ENCODE measurements at places on chromosomes 1 and 21.

DNA sequence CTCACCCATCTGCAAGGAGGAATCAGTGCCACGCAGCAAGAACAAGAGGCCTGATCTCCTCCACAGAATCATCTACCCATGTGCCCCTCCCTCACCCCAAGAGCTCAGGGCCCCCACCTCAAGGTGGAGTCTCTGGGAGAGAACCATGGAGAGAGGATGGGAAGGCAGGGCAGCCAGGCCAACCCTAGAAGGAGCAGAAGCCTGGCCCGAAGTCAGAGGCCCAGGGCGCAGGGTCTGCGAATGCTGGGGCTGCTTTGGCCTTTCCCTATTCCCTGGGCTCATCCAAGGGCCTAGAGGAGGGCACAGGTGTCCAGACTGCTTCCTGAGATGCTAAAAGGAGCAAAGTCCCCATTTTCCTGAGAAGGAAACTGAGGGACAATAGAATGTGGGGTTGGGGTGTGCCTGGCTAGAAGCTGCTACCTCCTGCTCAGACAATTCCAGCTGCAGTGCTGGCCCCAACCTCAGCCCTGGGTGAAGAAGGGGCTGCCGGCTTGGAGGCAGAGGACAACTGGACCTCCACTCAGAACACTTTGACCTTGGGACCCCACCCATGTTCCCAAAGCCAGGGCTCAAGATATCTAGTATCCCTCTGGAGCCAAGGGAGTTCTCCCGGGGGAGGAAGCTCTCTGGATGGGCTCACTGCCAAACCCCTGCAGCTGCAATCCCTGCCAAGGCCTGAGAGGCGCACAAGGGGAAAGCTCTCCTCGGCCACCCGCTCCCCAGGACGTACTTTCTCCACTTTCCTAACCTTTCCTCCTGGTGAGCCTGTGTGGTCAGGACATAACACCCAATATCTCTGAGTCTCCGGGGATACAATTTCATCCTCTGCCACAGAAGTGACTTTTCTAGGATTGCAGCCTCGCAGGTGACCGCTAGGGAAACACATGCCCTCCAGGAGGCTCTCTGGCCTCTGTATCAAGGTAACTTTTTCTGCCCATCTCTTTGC is 16.6 kb upstream of the LEMD1 start:
- peaks cover 5% of the 10 kb centered on the region for H3K27me3 ChIP-seq
- DNase-seq = no peak
- H3K4me3 ChIP-seq = no peak overlapping the region
- no peak overlapping the region for H3K27ac ChIP-seq

DNA sequence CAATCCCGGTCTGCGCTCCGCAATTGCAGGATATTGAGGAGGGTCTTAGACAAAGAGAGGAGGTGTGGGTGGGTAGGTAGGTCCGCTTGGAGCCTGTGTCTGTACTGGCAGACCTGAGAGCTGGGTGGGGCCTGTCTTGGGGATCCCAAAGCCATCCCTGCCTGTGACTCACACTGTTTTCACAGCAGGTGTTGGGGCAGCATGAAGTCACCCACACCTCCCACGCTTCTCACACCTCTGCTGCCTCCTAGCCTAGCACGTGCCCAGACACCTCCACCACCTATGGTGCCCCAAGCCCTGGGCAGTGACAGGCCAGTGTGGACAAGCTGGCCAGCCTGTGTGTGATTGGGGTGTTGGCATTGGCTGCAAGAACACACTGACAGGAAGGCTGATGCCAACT is 65.7 kb upstream of the ECE1 start:
- DNase-seq = peak; percentile 54
- no peaks in the 10 kb centered on the region for H3K36me3 ChIP-seq
- H3K4me3 ChIP-seq = no peak overlapping the region
- no peaks in the 10 kb centered on the region for H3K27me3 ChIP-seq
- H3K4me1 ChIP-seq = peaks cover 15% of the 10 kb centered on the region

DNA sequence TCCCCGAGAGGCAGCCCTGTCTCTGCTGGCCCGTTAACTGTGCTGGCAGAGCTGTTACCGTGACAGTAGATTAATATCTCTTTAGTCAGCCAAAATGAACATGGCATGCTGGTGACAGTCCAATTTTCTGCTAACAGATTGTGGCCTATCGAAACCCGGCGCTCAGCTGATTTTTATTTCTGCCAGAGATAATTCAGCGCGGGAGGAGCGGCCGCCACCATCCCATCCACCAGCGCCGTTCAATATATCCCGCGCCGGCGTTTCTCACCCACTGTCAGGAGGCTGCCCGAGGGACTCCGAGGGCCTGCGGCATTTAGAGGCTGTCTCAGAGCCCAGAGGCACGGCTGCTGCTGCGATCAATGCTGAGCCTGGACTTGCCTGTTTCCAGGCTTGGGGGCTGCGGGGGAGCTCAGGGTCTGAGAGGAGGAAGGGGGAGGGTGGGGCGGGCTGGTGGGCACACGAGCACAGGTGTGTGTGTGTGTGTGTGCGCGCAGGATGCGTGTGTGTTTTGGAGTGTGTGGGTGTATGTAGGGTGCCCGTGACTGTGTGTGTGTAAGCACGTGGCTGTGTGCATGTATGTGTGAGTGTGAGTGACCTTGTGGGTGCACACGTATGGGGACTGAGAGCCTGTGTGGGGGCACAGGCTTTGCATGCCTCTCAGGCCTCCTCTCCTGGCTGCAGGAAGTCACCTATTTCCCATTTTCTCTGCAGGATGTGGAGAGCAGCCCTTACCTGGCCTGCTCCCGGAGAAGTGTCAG is 109.7 kb upstream of the ACTRT2 start:
- H3K27ac ChIP-seq = no peak overlapping the region
- H3K4me1 ChIP-seq = no peaks in the 10 kb centered on the region
- no peak overlapping the region for H3K4me3 ChIP-seq
- no peaks in the 10 kb centered on the region for H3K36me3 ChIP-seq

- no peaks in the 10 kb centered on the region for H3K4me1 ChIP-seq
- H3K36me3 ChIP-seq = no peaks in the 10 kb centered on the region
- no peak overlapping the region for H3K27ac ChIP-seq
- no peak for DNase-seq
- H3K27me3 ChIP-seq = peaks cover 3% of the 10 kb centered on the region
Measured at GRCh38 chr1:227351443-227351842, 33.2 kb upstream of the CDC42BPA start.

GRCh38 chr1:20717452-20718342 is at the start of gene KIF17:
Gene KIF17 (minus strand): TSS chr1:20718007. CDS start chr1:20717706, 301 bp downstream.
- peaks cover 53% of the 10 kb centered on the region for H3K27me3 ChIP-seq
- DNase-seq = peak; percentile 80
- no peak within 1 kb of the TSS for H3K27ac ChIP-seq
- H3K4me3 ChIP-seq = peak within 1 kb of the TSS; percentile 38
- peaks cover 12% of the 10 kb centered on the region for H3K4me1 ChIP-seq

DNA sequence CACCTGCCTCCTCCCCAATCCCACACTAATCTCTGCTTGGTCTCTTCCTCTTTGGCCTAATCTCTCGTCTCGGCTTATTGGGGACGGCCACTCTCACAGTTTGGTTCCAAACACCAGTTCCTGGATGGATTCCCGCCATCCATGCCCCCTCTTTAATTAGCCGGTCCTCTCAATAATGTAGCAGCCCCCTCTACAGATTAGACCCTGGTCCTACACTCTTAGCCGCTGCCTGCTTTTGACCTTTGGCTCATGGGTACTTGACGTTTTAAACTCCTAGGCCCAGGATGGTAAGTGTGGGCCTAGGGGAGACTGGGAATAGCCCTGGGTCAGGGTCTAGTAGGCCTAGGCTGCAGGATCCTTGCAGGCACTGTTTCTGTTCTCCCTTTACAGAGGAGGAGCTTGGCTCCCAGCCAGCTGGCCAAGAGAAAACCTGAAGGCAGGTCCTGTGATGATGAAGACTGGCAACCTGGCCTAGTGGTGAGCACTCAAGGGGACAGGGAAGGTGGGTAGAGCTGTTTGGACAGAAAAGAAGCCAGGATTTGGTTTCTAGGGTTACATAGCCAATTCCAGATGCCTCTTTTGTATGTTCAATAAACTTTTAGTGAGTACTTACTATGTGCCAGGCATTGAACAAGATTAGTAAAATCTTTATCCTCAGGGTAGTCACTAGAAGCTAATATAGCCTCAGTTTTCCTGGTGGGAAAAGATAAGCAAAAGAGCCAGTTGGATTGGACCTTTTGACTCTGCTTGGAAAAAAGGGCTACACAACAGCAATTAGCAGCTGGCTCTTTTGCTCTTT is 758 bp downstream of the RAD54L start:
- peak; percentile 40 for DNase-seq
- peak overlapping the region; percentile 97 for H3K4me3 ChIP-seq
- peak overlapping the region; percentile 96 for H3K27ac ChIP-seq
- peaks cover 31% of the 10 kb centered on the region for H3K4me1 ChIP-seq

GRCh38 chr1:44714532-44714931 is 16.4 kb downstream of the RNU5D-1 start:
- H3K36me3 ChIP-seq = no peaks in the 10 kb centered on the region
- no peaks in the 10 kb centered on the region for H3K27me3 ChIP-seq
- no peak overlapping the region for H3K4me3 ChIP-seq
- peaks cover 46% of the 10 kb centered on the region for H3K4me1 ChIP-seq

DNA sequence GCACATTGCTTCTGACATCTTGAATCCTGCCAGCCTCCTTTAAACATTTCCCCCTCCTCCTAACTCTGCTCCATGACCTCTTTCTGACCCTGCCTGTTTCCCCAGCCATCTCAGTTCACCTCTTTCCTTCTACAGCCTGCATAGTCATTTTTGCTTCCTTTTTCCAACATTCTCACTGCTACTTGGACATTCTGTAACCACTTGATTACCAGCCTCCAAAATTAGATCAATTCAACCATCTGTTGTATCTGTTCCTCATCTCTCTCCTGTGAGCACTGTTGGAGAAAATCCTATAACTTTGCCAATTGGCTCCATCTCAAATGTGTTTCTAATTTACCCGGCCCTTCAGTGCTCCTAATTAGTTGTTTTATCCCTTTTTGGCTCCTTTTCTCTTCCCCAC is 27.5 kb upstream of the GPR88 start:
- no peak overlapping the region for H3K27ac ChIP-seq
- H3K4me3 ChIP-seq = no peak overlapping the region
- H3K27me3 ChIP-seq = no peaks in the 10 kb centered on the region
- H3K4me1 ChIP-seq = peaks cover 12% of the 10 kb centered on the region

GRCh38 chr1:189313488-189313887 is 1164.2 kb downstream of the BRINP3 start:
- DNase-seq = no peak
- no peaks in the 10 kb centered on the region for H3K36me3 ChIP-seq
- H3K27ac ChIP-seq = no peak overlapping the region
- no peaks in the 10 kb centered on the region for H3K4me1 ChIP-seq
- H3K27me3 ChIP-seq = no peaks in the 10 kb centered on the region
- H3K4me3 ChIP-seq = no peak overlapping the region

GRCh38 chr1:26574018-26574417 is 44.5 kb downstream of the RPS6KA1 start:
- no peak overlapping the region for H3K27ac ChIP-seq
- no peak overlapping the region for H3K4me3 ChIP-seq
- H3K36me3 ChIP-seq = peaks cover 74% of the 10 kb centered on the region

GRCh38 chr1:44881011-44881632 is 38.1 kb upstream of the PTCH2 start:
- no peak overlapping the region for H3K27ac ChIP-seq
- peaks cover 81% of the 10 kb centered on the region for H3K36me3 ChIP-seq
- DNase-seq = no peak
- no peak overlapping the region for H3K4me3 ChIP-seq
